ENCODE measurements at places on chromosomes 12 and 14.

- DNase-seq: no peak
Measured at GRCh38 chr14:101808894-101809670, 47.6 kb downstream of the PPP2R5C start.

DNA sequence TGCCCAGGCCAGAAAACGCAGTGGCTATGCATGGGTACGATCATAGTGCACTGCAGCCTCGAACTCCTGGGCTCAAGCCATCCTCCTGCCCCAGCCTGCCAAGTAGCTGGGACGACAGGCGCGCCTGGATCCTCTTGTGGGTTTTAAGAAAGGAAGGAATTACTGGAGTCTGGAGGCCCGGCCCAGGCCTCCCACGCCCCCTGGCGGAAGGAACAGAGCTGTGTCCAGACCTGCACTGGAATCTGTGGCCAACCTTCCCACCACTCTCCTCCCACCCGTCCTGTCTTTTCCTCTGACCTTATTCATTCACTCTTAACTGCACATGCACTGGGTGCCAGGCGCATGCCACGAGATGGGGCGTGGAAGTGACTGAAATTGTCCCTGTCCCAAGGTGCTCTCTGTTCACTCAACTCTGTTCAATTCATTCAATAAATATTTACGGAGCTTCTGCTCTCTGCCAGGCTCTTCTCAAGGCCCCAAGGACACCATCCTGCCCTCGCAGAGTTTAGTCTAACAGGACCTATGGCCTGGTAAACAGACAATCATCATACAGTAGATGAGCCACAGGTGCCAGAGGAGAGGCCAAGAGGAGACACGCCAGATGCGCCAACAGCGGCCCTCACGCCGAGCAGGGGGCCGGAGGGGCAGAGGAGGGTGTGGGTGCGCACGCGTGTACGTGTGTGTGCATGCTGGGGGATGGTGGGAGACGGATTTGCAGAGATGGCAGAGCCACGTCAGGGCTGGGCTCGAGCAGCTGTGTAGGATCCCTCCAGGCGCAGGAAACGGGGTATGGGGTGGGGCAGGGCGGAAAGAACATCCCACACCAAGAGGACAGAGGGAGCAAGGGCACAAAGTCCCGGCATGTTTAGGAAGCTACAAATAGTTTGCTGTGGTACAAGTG, 13.7 kb upstream of the TMEM106C start:
- DNase-seq: peak; percentile 79

GRCh38 chr12:89836026-89836425, 127.4 kb upstream of the ATP2B1 start:
- no peak for DNase-seq

- DNase-seq: peak; percentile 98
Measured at GRCh38 chr12:54411391-54412241, 7.5 kb downstream of the ITGA5 start.

DNA sequence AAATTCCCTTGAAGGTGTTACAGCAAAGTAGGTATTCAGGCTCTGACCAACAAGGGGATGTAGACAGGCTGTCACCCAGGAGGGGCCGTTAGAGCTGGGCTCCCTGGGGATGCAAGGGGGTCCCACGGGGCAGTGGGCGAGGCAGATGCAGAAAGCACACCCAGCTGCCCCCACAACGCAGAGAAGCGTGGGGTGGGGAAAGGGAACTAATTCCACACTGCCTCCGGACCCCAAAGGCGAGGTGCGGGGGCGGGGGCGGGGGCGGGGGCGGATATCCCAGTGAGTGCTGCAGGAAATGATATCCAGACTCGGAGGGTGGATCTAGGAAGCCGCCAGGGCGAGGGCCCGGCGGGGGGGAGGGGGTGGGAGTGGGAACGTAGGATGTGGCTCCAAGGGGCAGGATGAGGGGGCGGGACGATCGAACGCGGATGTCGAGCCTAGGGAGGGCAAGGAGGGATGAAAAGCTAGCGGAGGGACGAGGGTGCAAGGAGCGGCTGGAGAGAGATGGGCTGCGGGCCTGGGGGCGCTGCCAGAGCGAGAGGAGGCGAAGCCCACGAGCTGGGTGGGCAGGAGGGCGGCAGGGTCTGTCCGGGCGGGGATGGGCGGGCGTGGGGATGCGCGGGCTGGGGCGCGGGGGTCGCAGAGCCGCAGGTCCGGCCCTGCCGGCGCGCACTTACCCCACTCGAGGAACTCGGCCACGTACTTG, 874 bp downstream of the CDC42BPB start:
- peak; percentile 75 for DNase-seq

DNA sequence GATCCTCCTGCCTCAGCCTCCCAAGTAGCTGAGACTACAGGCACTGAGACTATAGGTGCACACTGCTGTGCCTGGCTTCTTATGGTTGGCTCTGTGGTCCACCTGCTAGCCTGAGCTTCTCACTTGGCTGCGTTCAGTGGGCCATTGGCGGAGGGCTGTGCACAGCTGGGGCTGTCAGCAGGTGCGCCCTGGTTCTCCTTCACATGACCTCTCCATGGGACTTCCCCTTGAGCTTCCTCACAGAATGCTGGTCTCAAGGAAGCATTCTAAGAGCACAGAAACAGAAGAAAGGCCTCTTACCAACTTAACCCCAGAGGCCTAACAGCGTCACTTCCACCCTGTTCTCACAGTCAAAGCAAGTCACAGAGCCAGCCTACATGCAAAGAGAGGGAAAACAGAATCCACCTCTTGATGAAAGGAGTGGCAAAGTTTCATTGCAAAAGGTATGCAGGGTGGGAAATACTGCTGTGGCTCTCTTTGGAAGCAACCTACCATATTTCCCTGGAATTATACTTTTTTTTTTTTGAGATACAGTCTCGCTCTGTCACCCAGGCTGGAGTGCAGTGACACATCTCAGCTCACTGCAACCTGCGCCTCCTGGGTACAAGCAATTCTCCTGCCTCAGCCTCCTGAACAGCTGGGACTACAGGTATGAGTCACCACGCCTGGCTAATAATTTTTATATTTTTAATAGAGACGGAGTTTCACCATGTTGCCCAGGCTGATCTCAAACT, 9.3 kb downstream of the RILPL2 start:
- no peak for DNase-seq

DNA sequence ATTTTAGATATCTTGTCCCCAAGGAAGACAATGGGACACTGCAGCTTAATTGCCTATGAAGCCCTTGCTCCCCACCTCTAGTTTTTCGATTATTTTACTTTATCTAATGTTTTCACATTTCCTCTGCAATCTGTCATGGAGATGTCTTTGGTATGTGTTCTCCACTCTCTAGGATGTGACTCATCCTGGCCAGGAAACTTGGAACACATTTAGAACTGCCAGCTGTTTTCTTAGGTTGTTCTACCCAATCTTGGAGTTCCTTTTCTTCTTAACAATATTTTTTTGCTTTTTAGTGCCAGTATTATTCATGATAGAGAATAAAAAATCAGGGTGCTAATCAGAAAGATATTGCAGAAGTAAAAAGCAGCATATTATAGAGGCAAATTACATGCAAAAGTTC, 101.7 kb upstream of the CLEC14A start:
- peak; percentile 90 for DNase-seq

GRCh38 chr12:28601570-28602058, 411.4 kb downstream of the CCDC91 start:
- DNase-seq: no peak

DNA sequence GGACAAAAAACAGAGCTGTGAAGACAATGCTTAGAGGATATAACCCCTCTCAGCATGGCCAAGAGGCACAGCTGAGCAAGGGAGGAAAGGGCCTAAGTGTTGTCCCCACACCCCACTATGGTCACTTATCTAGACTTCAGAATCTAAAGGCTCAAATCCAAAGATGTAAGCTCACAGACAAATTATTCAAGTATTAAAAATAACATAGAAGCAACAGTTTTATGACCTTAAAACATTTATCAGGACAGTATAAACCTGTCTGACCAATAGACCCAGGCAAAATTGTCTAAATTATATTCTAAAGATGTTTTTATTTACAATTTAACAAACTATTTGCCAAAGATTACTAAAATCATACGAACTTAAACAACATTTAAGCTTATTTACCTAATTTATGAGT, 28.1 kb upstream of the PRICKLE1 start:
- DNase-seq: no peak

- no peak for DNase-seq
Measured at GRCh38 chr12:1670358-1671268, 20.3 kb upstream of the ADIPOR2 start.

- DNase-seq: no peak
Measured at GRCh38 chr12:25051656-25052195, 102.8 kb upstream of the BCAT1 start.

GRCh38 chr12:120903412-120904196, 554 bp downstream of the SPPL3 start:
- DNase-seq: no peak

- DNase-seq: no peak
Measured at GRCh38 chr14:91329486-91330014, 85.0 kb upstream of the GPR68 start.

DNA sequence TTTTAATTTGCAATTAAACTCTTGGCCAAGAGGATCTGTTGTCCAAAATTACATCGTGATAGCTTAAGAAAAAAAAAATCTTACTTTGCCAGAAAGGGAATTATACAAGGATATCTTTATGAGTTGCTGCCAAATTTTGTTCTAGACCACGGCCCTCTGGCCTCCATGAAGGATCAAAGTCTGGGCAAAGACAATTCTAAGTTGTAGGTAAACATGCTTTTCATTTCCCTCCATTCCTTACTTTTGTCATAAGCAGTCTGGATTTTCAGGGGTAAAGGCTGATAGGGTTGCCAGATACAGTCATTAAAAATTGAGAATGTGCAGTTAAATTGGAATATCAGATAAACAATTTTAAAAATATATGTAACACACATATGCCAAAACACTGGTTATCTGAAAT, 135.1 kb downstream of the MON2 start:
- DNase-seq: no peak

- DNase-seq: no peak
Measured at GRCh38 chr12:4216187-4216927, 57.2 kb upstream of the CCND2 start.
